Activated CD8-positive, alpha-beta memory T cell treated with anti-CD3 and anti-CD28 coated beads for 4 hours (primary cell): ENCODE measurements at places on chromosomes 13 and 19.

GRCh38 chr13:32041429-32041828 is 9.9 kb downstream of the FRY start:
- no peak for DNase-seq

GRCh38 chr19:49863935-49864320 is 3.4 kb downstream of the PNKP start:
- no peak for DNase-seq

DNA sequence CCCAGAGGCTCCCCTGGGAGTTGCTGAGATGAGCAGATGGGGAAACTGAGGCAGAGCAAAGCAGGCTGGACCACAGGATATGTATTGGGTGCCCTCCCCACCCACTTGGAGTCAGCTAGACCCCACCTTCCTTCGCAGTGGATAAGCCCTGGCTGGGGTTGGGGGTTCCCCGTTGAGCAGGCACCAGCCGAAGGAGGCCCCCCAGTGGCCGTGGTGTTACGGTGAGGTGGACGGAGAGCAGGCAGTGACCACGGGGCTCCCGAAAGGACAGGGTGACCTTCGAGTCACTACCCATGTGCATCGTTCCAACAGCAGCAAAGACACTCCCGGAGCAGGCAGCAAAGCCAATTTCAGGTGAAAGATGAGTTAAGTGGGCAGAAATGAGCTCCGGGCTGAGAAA is 62.4 kb upstream of the ADGRE5 start:
- DNase-seq = no peak

DNA sequence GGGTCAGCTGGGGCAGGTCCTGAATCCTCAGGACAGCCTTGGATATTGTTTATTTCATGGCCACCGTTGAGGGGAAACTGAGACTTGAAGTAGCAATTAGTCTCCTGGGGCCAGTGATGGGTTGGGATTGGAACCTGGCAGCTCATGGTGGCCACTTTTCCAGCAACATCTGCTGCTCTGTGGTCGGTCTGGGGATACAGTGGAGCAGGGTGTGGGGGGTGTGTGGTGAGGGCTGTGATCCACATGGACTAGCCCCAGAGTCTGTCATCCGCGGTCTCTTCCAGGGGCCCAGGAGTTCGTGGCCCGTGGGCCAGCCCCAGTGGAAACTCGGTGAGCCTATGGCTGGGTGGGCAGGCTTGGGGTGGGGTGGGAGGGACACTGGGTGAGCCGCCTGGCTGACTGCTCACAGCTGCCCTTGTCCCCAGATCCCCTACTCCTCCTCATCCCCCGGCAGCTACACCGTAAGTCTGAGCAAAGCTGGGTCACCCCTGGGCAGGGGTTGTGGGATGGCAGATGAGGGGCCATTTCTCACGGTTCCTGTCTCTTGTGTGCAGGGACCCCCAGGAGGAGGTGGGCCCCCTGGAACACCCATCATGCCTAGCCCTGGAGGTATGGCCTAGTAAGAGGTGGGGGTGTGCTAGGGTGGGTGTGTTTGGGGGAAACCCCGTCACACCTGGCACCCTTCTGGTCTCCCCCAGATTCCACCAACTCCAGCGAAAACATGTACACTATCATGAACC is 5.5 kb downstream of the ISYNA1 start:
- no peak for DNase-seq

DNA sequence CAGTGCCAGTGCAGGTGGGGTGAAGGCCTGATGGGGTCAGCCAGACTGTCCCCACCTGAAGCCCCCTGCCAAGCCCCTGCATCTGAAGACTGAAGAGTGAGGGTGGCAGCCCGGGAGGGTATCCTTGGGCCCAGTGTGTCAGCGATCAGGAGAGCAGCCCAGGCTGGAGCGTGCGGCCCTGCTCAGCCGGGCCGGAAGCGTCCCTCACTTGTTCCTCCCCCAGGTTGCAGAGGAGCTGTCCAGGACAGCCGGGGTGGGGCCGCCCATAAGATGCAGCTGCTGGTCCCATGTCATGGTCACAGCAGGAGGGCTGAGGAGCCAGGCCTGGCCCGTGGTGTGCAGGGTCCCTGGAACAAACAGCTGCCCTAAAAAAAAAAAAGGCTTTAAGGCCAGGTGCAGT is 55.4 kb downstream of the KDM4B start:
- no peak for DNase-seq

DNA sequence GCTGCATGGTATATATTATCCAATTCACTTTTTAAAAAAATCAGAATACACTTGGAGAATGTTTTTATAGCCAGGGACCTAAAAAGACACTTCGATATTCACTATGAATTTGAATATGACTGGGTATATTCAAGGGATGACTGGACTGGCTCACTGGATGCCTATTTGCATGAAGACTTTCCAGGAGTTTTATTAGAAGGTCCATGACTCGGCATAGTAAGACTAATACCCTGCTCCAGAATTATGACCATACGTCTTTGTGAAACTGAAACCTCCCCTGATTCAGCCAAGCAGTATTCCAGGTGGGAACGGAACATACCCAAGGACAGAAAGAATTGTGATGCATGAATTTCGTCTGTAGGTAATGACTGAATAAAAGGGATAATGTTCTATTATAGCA is 3.9 kb upstream of the FAM216B start:
- DNase-seq = no peak

GRCh38 chr13:99741960-99742359 is 229.6 kb downstream of the ZIC5 start:
- DNase-seq = no peak

- peak; percentile 41 for DNase-seq
Observed at GRCh38 chr19:35468637-35469036, 20.6 kb downstream of the FFAR2 start.

DNA sequence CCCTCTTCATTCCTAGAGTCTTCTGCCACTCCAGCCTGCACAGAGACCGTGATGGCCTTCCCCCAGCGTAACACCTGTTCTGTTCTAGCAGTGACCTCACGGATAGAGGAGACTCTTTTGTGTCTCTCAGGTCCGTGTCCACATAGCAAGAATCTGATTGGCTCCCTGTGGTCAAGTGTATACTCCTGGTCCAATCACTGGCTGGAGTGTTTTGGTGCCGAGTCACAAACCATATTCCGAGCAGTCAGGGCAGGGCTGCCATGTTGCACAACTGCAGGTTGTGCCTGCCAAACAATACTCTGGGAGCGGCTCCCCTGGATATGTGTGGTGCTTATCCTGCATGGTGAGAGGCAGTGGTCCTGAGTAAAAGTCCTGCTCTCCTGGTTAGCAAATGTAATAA is 402.4 kb downstream of the KCNRG start:
- no peak for DNase-seq

- DNase-seq = no peak
Observed at GRCh38 chr13:38417727-38418126, 68.1 kb downstream of the UFM1 start.

DNA sequence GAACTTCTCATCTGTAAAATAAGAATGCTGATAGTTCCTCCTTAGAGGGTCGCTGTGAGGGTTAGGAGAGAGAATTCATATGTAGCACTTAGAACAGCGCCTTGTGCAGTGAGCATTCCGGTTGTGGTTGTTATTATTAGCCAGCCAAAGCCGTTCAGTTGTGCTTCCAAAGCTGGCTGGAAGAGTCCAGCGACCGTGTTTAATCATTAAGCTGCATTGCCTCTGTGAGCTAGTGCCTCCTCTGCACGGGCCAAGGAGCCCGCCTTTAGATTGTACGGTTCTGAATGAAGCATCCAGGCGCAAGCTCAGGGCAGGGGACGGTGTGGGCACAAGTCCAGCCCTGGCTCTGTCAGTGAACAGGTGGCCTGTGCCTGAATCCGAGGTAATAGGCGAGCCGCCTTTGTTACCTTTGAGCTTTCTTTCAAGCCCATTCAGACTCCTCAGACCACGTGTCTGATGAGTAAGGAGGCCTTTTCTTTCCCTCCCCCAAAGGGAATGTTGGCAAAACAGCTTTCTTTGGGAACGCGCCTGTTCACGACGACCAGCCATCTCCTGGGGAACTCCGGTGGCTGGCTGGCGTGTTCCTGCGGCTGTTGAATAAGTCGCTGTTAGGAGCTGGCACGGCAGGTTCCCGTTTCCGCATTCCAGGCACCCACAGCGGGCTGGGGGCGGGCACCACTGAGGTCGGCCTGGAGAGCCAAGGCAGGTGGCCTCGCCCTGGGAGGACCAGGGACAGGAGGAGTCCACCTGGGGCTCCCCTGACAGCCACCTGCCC is 25.1 kb downstream of the SIPA1L3 start:
- no peak for DNase-seq

DNA sequence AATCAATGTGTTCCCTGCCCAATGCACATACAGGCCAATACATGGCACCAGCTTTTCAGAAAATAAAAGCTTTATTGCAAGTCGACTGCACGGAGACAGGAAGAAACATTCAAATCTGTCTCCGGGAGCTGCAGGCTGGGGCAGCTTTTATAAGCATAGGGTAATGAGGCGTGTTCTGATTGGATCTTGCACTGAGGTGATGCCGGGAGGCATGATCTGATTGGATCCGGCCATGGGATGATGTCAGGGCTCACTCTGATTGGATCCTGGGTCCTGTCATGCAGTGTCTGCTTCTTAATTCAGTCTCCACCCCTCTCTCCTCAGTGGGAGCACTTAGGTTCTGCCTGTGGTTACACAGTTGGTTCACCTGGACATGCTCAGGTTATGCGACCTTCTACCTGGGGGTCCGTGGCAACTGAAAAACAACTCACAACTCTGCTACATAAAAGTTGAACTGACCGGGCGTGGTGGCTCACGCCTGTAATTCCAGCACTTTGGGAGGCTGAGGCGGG is 11.8 kb upstream of the FBN3 start:
- no peak for DNase-seq

GRCh38 chr13:41461527-41462139 is 4.3 kb downstream of the RGCC start:
- DNase-seq = no peak

DNA sequence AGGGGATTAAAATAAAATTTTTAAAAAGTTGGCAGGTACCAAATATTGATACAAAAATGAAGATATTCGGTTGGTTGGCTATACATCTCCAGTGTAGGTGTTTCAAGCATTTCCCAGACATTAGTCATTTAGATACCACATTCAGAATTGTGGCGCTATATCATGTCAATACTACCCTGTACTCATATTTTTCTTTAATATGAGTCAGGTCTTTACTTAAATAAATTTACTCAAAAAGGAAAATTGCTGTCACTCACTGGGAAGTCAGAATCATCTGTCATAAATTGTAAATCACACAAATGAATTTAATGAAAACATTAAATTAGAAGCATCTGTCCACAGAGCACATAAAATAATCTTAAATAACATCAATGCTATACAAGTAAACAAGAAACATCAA is 134.2 kb downstream of the TSHZ3 start:
- no peak for DNase-seq

- no peak for DNase-seq
Observed at GRCh38 chr13:99352351-99353245, 45.4 kb upstream of the GPR183 start.

DNA sequence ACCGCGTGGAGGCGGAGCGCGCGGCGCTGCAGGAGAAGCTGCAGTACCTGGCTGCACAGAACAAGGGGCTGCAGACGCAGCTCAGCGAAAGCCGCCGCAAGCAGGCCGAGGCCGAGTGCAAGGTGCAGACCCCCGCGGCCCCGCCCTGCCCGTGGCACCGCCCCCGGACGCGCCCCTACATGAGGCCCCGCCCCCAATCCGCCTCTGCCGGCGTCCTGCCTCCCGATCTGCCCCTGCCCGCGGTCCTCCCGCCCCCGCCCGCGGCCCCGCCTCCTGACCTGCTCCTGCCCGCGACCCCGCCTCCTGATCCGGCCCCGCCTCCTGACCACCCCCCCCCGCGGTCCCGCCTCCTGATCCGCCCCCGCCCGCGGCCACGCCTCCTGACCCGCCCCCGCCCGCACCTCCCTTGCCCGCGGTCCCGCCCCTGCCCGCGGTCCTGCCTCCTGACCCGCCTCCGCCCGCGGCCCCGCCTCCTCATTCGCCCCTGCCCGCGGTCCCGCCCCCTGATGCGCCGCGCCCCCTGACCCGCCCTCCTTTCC is 11.7 kb downstream of the PRR36 start:
- DNase-seq = peak; percentile 41

DNA sequence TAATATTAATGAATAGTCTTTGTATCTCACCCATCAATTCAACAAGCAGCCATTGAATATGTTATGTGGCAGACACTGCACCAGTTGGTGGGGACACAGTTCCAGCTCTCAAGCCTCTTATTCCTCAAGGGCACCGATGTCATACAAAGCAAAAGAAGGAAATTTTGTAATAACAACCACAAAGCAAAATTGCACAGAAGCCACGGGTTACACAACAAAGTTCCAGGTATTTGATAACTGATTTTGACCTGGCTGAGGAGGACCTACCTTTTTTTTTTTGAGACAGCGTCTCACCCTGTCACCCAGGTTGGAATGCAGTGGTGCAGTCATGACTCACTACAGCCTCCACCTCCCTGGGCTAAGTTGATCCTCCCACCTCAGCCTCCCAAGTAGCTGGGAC is 266.7 kb downstream of the FOXO1 start:
- no peak for DNase-seq

- DNase-seq = no peak
Observed at GRCh38 chr19:5006201-5006600, 37.3 kb downstream of the KDM4B start.

DNA sequence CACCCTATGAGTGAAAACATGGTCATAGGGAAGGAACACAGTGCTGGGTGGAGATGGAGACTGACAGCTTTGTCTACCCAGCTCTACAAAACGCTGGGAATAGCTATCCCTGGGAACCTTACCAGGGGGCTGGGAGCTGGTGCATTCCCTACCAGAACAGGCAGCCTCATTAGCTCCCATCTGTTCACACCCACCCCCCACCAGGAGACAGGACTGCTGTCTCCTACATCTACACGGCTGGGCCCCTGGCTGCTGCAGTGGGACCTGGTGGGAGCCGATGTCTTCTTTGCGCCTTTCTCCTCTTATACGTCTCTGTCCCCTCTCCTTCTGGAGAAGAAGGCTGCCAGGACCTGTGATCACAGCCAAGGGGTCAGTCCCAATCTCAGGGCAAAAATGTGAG is 90.8 kb downstream of the UQCRFS1 start:
- DNase-seq = no peak

GRCh38 chr13:109500146-109500773 is 286.1 kb downstream of the IRS2 start:
- DNase-seq = no peak
